ENCODE measurements at places on chromosomes 16 and 17.

- peak; percentile 91 for DNase-seq
Observed at GRCh38 chr17:42322382-42323267, 34.3 kb downstream of the STAT5A start.

DNA sequence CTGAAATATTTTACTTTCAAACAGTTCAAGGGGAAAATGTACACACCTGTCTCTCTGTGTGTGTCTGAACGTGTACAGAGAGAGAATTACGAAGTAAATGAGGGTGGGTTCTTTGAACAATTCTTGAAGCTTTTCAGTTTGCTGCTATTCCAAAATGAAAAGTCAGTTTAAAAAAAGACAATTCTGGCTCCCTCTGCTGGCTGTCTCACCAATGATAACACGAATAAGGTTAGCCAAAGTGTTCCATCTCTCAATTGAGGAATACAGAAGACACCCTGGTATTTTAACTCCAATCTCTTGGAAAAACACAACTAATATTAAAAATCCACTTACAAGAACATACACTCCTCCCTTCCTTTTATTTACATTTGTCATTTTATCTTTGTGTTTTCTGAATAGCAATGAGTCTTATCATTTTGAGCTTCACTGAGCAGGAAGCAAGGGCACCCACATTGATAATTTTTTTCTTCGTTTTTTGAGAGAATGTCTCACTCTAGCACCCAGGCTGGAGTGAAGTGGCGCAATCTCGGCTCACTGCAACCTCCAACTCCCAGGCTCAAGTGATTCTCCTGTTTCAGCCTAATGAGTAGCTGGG is 20.5 kb downstream of the EFTUD2 start:
- DNase-seq, result no peak

GRCh38 chr16:35678-36305 is 17.6 kb downstream of the POLR3K start:
- no peak for DNase-seq

- no peak for DNase-seq
Observed at GRCh38 chr17:65261682-65262636, 124.8 kb downstream of the RGS9 start.

GRCh38 chr16:59405802-59406201 is 671.7 kb upstream of the GOT2 start:
- no peak for DNase-seq

GRCh38 chr17:57587193-57587969 is 157.7 kb downstream of the CCDC182 start:
- DNase-seq, result no peak

GRCh38 chr17:82890339-82890730 is 50.5 kb upstream of the ZNF750 start:
- no peak for DNase-seq

DNA sequence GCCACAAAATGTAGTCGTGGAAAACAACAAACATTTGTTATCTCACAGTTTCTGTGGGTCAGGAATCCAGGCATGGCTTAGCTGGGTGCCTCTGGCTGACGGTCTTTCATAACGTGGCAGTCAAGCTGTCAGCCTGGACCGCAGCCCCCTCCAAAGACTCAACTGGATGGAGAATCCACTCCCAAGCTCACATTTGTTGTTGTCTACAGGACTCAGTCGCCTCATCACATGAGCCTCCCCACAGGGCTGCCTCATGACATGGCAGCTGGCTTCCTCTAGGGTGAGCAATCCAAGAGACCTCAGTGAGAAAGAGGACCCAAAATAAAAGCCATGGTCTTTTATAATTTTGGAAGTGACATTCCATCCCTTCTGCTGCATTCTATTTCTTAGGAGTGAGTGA is 34.7 kb upstream of the AKAP1 start:
- no peak for DNase-seq

GRCh38 chr16:83561876-83562275 is 245.9 kb upstream of the HSBP1 start:
- DNase-seq, result no peak

DNA sequence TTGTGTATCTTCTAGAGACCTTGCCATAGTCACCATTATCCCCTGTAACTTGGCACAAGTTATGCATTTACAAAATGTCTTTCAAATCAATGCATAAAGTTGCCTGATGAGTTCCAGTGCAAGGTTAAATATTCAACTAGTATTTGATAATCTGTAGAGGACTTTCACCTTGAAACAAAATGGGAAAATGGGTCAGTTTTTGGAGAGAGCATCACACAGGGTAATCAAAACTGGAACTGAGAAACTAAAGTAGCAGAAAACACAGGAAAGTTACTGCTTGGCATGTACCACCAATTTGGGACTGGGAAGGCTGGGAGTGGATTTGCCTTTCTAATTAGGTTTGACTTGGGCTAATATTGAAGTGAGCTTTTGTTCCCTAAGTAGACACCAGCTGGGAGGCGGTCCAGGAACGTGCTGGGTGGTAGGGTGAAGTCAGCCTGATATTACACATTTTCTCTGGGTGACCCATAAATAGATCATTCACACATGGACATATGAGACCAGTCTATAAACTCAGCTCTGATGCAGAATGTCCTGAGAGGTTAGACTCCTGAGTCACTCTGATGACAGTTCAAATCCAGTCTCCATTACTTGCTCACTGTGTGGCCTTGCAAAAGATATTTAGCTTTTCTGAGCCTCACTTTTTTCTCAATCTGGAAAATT is 152.3 kb downstream of the PCTP start:
- no peak for DNase-seq

DNA sequence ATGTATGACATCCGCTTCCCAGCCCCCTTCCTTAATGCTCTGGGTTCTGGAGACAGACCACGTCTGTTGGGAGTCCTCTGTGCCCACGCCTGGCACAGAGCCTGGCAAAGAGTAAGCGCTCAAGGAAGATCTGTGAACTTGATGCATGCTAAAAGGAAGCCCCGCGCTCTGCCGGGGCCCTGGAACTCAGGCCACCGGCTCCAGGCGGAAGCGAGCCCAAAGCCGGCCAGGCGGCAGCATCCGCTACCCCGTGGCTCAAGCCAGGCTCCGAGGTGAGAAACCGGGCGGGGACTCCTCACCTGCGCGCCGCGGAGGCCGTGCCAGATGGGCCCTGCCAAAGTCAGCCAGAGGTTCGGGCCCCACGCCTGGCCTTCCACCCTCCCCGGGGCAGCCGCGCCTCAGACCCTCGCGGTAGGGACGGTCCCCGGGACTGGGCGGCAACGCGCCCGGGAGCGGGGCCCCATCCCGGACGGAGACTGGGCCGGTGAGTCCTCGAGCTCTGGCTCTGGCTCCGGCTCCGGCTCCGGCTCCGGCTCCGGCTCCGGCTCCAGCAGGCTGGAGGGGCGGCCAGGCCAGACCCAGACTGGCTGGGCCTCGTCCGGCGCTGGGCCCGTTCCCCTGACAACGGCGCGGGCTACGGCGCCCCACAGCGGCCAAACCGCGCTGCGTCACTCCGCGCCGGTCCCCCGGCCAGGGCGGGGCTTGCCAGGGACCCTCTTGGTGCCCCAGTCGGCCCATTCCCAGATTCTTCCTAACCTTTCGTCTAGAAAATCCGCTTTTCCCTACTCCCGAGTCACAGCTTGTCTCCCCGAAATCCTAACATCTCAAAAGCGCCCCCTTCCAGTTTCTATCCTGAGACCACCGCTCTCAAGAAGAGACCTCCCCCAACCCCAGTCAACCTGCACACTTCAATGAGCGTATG is at the start of gene ZDHHC1:
Gene ZDHHC1, minus strand, starts transcription at position 606 of the 922 bp plus-strand sequence. CDS start 8,702 bp downstream, outside the sequence.
- no peak for DNase-seq

DNA sequence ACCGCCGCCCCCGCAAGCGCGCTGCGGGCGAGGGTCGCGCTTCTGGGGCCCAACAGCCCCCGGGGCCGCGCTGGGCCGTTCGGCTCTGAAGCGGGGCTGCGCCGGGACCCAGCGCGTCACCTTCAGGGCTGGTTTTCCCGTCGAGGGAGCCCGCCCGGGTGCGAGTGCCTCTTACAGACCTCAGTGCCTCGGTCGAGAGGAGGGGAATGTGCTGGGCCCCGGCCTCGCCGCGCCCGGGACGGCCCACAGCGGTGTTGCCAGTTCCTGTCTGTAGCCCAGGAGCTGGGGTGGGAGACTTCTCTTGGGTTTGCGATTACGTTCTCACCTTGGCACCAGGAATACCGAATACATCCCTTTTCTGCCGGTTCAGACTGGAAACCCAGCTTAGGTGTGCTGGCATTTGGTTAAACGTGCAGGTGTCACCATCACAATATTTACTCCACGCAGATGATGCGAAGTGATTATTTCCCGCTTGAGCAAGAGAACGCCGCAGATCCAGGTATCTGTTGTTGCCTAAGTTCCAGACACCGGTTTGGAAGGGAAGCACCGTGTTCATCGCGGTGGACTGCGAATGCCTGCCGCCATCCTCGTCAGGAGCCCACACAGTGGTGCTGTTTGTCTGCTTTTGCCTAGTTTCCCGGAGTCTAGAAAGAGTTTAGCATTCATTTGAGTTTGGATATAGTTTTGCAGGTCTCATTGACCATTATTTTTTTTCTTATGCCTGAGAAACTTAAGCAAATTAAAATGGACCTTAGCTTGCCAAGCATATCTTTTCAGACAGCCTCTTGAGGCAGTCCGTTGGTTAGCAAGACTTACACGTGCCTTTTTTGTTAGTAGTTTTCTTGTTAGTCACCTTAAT is 914 bp downstream of the MAP1LC3B start:
- DNase-seq, result peak; percentile 73

GRCh38 chr17:47792457-47792856 is 29.1 kb downstream of the OSBPL7 start:
- no peak for DNase-seq

DNA sequence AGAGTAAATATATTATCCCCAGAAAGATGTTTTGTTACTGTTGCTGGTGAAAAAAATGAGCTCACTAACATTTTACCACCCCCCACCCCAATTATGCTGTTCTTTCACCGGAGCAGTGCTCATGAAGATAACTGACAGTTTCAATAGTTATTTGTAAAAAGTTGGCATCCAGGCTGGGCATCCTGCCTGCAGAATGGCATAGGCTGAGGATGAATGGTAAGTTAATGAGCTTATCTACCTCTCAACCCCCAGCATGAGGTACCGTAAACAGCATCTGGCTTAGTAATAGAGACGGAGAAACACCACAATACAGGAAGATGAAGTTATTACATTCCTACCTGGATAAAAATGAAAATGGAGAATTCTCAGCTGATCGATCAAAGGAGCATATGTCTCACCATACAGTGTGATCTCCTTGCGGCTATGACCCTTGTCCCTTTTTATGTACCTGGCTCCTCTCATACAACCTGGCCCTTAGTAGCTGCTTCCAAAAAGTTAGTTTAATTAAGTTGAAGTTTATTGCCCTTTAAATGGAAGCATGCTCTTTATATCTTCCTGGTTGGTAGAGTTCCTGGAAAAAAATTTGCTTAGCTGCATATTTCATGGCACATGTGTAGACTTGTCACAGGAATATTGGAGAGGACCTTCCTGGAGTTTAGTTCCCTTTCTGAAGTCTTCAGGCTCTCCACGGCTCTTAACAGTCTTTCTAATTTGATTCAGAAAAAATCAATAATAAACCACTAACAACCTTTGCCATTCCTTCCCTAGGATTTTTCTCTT is 61.2 kb upstream of the MPHOSPH6 start:
- no peak for DNase-seq

- no peak for DNase-seq
Observed at GRCh38 chr16:83354015-83354414, 453.8 kb upstream of the HSBP1 start.

Data from coronary artery (tissue), 2 donors.